ENCODE measurements at places on chromosomes 2 and 18.

DNA sequence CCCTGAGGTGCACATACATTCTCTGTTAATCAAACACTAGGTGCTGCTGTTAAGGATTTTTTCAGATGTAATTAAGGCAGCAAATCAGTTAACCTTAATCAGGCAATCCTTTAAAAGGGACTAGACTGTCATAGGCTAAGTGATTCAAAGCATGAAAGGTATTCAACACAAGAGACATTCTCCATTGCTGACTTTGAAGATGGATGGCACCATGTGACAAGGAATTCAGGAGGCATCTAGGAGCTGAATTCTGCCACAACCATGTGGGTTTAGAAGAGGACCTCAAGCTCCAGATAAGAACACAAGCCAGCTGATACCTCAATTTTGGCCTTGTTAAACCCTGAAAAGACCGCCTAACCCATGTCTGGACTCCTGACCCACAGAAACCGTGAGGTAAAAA lies 84.0 kb downstream of the SMAD2 start:
- no peak for DNase-seq

- no peak for DNase-seq
Measured at GRCh38 chr2:157460384-157460837, 16.5 kb upstream of the CYTIP start.

DNA sequence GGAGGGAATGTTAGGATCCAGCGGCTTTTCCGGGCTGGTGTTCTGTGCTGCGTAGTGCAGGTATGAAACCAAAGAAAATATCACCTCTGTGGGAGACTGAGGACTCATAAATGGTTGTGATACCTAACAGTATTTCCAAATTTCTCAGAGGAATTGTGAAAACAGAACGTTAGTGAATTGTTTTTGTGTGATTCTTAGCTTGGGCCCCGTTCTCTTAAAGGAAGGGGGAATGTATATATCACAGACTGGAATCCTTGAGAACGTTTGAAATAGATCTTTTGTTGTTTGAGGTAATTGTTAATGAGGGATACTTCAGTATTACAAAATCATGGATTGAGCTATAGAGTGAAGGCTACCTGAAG lies 834 bp downstream of the ZNF638 start:
- no peak for DNase-seq

- DNase-seq: no peak
Measured at GRCh38 chr2:70766357-70767078, 1.5 kb downstream of the ADD2 start.

DNA sequence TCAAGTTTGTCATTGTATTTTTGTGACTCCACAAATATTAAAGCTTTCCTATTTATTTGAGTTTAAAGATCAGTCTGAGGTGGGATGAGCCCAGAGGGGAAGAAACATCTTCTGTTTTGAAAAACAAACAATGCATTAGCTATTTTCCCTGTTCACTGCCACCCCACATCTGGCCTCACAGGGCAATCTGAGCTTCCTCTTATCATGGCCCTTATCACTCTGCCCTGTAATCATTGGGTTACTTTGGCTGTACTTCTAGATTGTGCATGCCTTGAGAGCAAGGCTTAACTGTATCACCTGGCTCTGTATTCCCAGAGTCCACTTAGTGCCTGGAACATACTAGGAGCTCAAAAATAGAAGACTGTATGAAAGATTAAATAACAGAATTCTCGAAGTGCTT lies 241.6 kb upstream of the NT5C1B start:
- no peak for DNase-seq

- DNase-seq: no peak
Measured at GRCh38 chr2:240278661-240279060, 138.2 kb upstream of the OTOS start.

DNA sequence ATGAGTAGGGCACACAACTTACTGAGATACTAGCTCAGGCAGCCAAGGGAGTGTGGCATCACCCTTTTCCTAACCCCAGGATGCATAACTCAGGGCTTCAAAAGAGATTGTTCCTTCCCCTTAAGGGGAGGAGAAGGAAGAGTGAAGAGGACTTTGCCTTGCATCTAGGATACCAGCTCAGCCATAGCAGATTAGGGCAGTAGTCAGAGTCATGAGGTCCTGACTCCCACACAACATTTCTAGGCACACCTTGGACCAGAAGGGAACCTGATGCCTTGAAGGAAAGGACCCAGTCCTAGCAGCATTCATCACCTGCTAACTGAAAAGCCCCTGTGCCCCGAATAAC lies 1433.2 kb upstream of the TMEFF2 start:
- DNase-seq: no peak

GRCh38 chr2:71934595-71935261 lies 212.9 kb downstream of the CYP26B1 start:
- DNase-seq: no peak
